ENCODE measurements at places on chromosomes 2 and 18.

DNA sequence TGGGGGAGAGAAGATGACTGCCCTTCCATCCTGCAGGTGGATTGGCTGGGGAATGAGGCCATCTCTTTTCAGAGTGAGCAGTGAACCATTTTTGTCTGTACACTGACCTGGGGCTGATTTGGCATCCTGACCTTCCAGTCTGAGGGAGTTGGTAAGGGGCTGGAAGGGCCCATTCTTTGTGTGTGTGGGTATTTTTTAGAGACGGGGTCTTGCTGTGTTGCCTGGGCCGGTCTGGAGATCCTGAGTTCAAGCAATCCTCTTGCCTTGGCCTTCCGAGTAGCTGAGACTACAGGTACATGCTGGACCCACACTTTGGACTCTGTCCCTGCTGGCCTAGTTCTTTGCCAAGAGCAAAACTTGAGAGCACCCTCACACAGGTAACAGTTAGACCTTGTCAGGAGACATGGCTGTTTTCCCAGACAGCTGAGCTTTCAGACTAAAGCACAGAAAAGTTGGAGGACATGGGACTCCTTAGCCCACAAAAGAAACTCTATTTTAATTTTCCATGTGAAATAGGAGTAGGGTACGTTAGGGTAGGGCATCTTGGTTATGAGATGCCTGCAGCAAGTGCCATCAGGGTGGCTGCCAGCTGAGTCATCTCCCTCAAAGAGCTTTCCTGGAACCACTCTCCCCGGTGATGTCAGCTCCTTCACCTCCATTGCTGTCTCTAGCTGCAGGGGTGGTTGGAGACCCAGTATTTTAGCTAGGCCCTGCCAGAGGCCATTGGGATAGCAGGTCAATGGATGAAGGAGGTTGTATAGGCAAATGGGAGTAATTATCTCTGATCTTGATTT lies 60.7 kb downstream of the DGKD start:
- peak; percentile 54 for DNase-seq

DNA sequence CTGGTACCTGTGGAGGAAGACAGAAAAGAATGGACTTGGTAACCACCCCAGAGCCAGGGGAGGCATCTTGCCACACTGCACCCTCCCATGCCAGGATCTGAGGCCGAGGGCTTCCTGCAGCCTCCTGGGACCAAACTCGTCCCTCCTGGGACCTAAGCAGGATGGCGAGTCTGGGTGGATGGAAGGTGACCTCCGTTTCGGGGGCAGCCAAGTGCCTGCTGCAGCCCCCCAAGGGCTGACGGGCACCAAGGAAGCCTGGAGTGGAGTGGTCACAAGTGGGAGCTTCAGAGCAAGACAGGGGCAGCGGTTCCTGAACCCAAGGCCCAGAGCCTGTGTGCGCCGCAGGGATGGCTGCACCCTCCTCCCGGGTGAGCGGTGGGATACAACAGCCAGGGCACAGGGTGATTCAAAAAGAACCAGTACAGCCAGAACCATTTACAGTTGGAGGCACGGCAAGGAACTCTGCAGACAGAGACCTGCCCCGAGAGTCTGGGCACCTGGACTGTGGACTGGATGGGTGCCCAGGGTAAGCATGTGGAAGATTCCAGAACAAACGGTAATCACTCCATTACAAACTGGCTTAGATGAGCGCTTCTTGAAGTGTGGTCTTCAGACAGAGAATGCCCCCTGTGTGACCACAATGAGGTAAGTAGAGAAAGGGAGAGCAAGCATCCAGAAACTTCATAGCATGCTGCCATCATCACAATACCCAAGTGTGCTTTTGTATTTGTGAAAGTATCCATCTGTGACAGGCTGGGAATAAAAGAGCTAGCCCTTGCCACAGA lies 12.1 kb downstream of the HS1BP3 start:
- no peak for DNase-seq

DNA sequence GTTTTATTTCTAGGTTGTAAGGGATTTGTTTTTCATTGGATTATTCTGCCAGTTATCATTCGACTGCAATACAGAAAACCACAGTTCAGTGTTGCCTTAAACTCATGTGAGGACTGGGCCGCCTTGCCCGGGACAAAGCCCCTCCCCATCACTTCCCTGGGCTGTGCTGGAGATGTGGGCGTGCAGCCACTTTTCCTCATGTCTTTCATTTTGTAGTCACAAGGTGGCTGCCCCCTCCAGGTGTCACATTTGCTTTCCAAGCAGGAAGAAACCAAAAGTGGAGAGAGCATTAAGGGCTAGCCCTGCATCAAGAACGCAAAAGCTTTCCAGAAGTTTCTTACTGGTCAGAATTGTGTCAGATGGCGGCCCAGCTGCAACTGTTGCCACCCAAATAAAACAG lies 492.5 kb upstream of the ID2 start:
- no peak for DNase-seq

GRCh38 chr2:238703436-238703835 lies 144.4 kb upstream of the TWIST2 start:
- DNase-seq, result no peak

DNA sequence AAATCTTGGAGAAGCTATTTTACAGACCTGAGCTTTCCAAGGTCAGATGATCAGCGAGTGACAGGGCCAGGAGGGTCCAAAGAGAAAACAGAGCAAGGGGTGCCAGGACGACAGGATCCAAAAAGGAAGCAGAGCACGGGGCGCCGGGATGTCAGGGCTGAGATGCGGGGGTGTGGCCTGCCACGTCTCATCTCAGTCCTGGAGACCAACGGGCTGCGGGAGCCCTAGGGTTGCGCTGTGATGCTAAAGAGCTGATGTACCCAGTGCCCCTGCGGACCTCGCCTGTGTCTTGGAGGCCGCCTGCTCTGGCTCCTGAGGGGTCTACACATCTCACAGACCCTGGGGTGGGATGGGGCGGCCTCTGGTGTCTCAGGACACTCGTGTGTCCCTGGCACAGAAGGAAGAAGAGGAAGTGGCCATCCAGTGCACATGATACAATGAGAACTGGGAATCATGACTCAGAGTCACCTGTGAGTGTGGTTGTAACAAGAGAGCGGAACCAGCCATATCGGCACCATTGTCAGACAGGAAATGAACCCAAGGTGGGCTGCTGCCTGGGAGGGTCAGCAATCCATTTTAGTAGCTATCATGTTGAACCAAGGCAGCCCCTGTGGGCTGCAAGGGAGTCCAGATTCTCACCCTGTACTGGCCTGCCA lies 97.8 kb downstream of the MYT1L start:
- no peak for DNase-seq

All from small intestine (tissue), 16 donors.